ENCODE measurements at places on chromosomes 1 and 21.

DNA sequence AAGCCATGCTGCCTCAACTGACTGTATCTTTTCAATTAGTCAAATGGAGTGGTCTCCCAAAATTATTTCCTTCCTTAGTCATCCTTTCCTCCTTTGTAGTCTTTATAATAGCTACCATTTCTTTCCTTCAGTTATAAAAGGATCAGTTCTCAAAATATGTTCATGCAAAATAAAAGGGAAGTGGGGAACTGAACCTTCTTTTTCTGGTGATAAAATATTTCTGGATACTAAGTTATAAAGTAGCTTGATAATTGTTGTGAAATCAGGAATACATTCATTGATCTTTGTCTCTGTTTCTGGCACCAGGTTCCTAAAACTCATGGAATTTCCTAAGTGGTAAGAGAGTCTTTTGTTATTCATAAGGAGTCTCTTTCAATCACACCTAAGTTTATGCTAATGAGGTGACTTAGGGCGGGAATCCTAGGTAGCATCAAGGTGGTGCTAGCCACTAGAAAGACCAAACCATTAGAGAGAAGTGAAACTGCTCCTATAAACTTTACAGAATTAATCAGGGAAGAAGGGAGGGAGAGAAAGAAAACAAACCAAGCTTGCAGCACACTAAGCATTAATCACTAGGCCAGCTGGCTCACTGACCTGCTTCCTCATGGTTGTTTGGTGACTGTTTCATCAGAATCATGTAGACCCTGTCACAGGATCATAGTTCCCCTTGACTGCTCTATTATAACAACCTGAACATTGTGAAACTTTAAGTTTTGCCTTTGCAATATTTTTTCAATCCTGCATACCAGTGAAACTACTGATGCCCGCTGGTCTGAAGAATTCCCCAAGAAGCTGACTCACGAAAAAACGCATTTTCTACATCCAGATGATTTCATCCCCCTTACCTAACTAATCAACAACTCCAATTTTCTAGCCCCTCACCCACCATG is 161.6 kb upstream of the PTBP2 start:
- peak; percentile 54 for DNase-seq

DNA sequence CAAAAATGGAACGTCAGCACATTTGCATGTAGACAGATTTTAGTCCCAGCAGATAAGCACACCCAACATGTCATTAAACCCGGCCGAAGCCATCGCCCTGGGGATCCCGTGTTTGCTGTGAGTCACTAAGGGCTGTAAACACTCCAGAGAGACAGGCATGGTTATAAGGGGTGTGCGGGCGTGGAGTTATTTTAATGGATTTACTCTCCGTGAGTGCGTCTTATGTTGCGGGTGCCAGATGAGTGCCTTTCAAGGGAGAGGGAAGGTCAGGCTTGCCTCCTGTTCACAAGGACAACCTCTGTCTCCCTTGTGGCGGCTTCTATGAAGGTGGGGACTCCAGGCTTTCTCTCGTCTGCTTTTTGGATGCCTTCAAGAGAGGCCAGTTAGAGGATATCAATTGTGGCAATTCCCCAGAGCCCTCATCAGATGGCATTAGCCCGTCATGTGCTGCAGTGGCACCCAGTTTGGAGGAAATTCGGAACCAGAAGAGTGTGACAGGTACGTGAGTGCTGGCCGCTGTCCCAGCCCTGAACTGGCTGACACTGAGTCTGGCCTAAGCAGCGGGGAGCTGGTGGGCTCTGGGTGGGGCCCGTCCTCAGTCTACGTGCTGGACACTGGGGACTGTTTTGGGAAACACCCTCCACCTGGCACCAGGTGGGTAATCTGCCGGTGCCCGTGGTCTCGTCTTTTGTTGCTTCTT is 223.8 kb upstream of the TMEM51 start:
- peak; percentile 79 for DNase-seq

DNA sequence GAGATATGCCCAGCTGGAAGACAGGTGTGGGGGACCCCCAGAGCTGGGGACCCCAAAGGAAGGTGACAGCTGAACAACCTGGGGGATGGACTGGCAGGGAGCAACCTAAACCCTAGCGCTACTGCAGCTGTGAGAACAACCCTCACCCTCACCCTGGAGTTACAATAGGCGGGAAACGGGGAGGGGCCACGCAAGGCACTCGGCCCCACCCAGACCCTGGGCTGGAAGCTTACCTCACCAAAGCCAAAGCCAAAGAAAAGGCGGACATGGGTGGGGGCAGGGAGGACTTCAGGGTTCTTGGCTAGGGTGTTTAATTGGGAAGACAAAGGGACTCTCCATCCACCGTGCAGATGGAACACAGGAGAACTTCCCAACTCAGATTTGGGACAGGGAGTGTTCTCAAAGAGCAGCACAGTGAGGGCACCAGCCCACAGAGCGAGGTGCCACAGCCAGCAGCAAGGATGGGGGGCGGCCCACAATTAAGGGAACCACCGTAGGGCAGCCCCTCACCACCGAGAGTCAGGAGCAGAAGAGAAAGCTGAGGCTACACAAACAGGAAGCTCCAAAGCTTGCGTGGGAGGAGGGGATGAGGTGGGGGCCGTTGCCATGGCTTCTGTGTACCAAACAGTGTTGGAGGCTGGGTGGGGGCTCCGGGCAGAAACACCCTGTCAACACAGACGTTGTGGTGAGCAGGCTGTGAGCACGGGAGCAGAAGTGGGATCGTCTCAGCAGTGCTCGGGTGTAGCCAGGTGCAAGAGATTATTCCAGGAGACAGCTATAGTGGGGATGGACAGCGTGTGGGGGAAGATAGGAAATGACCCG is 1.9 kb downstream of the TAGLN2 start:
- DNase-seq: peak; percentile 83

- DNase-seq: no peak
These were observed 19.7 kb upstream of the PGBD2 start for GRCh38 chr1:248886237-248886895.

DNA sequence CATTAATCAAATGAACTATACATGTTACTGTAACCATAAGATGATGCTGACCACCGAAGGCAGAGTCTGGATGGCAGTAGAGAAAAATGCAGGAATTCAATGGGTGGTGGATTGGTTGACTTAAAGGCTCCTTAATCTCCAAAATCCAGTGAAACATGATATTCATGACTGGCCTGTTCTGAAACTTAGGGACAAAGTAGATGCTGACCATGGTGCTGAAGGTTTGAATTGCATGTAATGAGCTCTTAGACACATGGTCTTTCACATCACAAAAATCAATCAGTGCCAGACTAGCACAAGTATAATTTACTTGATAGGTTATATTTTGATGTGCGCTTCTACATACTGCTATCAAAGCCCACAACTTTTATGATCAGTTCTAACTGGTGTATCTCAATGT is 30.9 kb upstream of the NTMT2 start:
- DNase-seq: peak; percentile 19

GRCh38 chr1:157278383-157279137 is 140.4 kb upstream of the ETV3 start:
- no peak for DNase-seq

- DNase-seq: peak; percentile 38
These were observed 1.5 kb downstream of the GCLM start for GRCh38 chr1:93907718-93908117.

- DNase-seq: no peak
These were observed 17.5 kb upstream of the RAB4A start for GRCh38 chr1:229253151-229253974.

- DNase-seq: no peak
These were observed 28.5 kb upstream of the SELENON start for GRCh38 chr1:25771221-25772114.

DNA sequence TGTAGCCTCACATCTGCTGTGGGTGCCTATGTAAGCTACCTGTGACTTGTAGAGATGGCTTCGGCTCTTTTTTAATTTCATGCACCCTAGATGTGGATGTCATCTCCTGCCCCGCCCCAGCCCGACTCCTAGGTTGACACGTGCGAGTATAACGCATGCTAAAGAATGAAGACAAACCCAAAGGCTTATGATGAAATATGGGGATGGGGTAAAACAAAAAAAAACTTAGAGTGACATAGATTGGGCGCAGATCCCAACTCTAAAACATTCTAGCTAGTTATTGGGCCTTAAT is 613 bp upstream of the ERO1B start:
- no peak for DNase-seq

DNA sequence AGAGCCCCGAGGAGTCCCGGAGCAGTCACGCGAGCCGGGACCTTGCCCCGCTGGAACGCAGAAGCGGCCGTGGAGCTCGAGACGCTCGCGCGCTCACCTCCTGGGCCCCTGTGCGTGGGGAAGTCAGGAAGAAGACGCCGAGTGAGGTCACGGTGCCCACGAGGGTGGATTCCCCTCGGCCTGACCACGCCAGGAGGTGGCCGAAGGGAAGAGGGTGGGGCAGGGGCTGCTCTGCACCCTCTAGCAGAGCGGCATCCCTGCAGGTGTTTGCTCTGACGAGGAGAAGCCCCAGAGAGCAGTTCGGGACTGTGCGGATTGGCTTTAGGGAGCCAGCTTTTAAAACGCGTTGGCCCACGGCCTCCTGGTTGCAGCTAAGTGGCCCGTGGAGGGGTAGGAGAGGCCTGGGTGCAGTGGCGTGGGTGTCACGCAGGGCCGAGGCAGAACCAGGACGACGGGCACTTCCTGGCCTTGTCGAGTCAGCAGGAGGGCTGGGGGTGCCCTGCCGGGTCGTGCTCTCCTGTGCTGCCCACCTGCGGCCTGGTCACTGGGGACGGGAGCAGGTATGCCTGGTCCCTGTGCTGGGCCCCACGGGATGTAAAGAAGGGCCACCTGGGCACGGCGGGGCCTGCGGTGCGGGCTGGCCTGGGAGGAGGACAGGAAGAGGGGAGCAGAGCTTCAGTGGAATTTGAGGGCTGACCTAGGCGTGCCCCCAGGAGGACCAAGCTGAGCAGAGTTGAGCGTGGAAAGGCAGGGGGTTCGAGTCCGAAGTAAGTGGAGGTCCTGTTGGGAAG is 1.0 kb downstream of the PDXK start:
- DNase-seq: no peak

DNA sequence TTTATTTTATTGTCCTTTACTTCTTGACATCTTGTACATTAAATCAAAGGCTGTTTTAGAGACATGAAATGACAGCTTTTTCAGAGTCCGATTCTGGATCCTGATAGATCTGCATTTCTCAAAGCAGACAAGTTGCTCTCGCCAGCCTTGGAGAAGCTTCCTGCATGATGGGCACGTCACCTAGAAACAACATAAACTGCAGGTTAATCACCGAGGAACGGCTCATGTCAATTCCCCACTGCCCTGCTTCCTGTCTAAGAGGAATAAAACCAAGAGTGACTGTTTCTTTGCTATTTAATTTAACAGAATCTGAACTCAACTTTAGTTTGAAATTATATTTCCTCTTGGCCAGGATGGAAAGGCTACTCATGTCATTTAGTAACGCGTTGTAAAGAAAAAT is 77.0 kb downstream of the RWDD3 start:
- no peak for DNase-seq

- DNase-seq: no peak
These were observed 7.8 kb upstream of the ADAM15 start for GRCh38 chr1:155043301-155043702.

GRCh38 chr1:93304716-93305138 is 41.0 kb upstream of the DR1 start:
- peak; percentile 51 for DNase-seq

DNA sequence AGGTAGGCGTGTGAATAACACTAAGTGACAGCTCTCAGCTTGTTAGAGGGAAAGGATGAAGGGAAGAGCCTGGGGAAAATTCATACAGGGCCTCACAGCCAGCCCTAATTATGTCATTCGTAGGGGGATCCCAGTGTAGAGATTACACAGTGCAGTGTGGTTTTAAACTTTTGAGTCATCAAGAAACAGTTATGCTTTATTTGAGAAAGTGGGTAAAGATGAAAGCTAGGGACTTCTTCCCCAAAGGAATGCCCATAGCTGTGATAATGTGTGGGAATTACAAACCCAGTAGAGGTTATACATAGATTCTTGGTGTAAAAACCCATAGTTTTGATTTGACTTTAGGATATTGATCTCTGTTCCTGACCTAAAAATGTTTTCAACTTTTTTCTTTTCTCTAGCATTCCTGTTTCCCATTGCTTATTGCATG is 1.9 kb downstream of the TTF2 start:
- DNase-seq: peak; percentile 53
